ENCODE measurements at places on chromosomes 6 and 20. TPM values are rescaled to one million over a fixed set of nuclear protein-coding genes. Genes with fewer than 3 reads are reported as not detected.

GJA10 gene
- total RNA-seq = not detected

ADTRP gene
- total RNA-seq = 1.3 TPM

MYLIP gene
- total RNA-seq = 2.5 TPM

PLEKHG1 gene
- total RNA-seq = 5.4 TPM

NR2E1 gene
- not detected for total RNA-seq

Data from fibroblast of lung (primary cell).